Fibroblast of lung (primary cell): ENCODE measurements at places on chromosomes 16 and 17.

- DNase-seq, result no peak
These were observed 8.0 kb upstream of the WFDC1 start for GRCh38 chr16:84286578-84287240.

DNA sequence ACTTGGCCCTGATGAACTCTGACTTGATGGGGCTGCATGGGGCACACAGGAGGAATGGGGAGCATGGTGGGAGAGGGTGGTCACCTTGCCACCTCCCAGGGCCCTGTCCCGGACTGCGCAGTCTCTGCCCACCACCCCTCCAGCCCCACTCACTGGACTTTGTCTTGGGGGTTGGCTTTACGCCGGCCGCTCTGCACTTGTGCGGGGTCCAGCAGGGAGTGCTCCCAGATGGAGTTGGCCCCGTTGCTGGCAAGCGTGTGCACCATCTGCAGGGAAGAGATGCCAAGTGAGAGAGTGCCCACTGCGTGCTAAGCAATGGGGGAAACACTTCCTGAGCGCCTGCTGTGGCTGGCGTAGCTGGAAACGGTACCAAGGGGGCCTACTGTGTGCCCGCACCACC, 6.7 kb downstream of the GIT1 start:
- no peak for DNase-seq

DNA sequence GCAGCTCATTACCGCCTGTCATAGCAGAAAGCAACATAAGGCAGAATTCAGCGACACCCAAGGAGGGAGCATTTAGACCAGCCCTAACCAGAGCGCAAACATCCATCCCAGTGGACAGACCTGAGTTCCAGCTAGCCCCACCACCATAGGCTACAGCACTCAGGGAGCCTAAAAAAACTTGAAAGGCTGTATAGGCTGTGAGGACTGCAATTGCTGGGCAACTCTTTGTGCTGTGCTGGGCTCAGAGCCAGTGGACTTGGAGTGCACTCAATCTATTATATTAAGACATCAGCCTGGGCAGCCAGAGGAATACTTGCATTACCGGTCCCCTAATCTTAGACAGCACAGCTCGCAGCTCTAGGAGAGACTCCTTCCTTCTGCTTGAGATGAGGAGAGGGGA, 207.3 kb downstream of the KIF2B start:
- no peak for DNase-seq

DNA sequence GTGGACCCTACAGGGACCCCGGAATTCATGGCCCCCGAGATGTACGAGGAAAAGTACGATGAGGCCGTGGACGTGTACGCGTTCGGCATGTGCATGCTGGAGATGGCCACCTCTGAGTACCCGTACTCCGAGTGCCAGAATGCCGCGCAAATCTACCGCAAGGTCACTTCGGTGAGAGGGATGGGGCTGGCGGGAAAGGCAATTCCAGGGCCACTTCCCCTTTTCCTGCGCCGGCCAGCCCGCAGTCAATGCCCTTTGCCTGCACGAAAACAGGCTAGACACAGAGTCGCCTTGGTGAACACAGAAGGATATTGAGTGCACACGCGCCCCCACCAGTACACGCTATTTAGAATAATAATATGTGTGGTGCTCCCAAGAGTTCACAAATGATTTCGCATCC, 4.0 kb downstream of the WNK4 start:
- no peak for DNase-seq

- DNase-seq, result no peak
These were observed 3.9 kb downstream of the GLIS2 start for GRCh38 chr16:4319454-4320421.
